Stimulated activated naive CD4-positive, alpha-beta T cell (primary cell): ENCODE measurements at places on chromosomes 2 and 18.

DNA sequence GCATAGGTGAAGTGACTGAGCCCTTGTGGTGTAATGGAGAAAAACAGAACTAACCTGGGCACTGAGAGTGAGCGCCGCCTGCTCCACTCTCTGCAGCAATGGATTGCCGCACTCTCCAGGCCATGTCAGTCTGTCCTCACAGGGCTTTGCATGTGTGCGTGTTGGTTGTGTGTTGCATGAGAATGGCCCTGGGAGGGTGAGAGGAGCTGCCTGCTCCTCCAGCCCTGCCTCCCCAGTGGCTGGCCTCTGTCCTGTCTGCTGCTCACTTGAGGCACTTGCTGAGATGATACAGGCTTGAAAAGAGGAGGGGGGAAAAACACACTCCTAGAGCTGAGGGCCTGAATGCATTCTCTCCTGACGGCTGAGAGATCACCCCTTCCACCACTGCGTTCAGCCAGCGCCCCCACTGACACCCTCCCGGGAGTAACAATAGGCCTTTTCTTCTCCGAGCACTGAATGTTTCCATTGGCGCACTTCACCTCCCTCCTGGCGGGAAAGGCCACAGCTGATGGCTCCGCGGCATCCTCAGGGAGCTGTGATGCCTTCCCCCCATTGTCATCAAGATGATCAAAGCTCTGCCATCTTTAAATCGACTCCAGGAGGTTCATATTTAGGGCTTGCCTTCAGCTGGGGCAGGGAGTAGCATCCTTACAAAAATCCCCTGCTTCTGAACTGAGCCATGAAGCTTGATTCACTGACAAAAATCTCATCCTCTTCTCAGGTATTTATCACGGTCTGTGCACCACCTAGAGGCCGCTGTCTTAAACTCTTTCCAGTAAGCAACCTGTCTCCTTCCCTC, 49.9 kb upstream of the DAPL1 start:
- peak; percentile 20 for DNase-seq

- DNase-seq: no peak
Observed at GRCh38 chr2:10289352-10289751, 13.4 kb upstream of the HPCAL1 start.

- no peak for DNase-seq
Observed at GRCh38 chr2:159073256-159073655, 104.8 kb downstream of the TANC1 start.

DNA sequence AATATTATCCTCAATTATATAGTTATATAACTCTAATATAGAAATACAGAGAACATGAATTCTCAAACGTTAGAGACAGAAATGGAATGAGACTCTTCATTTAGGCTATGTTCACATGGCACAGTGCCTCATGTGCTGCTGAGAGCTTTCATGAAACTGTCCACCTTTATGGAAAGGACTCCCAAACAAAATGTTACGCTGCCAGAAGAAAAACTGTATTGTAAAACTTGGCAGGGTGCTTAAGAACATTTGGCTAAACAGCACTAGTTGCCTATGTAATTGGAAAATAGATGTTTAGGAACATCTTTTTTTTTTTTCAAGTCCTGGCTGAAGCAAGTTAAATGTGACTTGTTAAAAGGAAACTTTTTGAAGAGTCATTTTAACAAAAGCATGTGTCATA, 396.0 kb downstream of the ERBB4 start:
- no peak for DNase-seq

DNA sequence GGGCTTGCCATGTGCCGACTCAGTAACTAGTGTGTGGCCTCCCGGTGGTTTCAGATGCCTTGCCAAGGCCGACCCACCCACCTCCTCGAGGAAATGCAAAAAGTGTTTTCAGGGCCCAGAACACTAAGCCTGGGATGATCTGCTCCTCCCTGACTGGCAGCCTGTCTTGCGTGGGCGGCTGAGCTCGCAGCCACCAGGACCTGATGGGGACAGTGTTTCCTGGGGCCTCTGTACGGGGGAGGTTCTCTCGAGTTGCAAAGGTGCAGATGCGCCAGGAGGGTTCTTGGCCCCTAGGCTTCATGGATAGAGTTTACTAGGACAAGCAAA, 85.2 kb downstream of the GLI2 start:
- no peak for DNase-seq

- no peak for DNase-seq
Observed at GRCh38 chr18:45666006-45666405, 50.7 kb downstream of the SLC14A2 start.

- no peak for DNase-seq
Observed at GRCh38 chr2:40405465-40405864, 46.4 kb downstream of the SLC8A1 start.

DNA sequence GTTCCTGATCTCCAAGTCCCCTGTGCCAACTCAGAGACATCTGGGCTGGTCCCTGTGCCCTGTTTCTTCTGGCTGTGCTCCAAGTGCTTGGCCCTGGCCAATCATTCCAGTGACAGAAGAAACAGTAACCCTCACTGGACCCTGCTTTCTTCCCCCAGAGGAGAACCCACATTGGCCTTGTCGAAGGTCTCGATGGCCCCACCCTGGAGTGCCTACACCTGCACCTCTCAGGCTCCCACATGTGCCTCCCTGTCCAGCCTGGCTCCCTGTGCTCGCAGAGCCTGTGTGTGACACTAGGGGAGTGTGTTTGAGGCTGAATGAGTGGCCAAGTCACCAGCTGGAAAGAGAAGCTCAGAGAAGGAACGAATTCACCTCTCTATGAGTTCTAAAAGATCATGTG, 5.9 kb upstream of the MAL start:
- no peak for DNase-seq

- DNase-seq: no peak
Observed at GRCh38 chr2:189165656-189166380, 13.7 kb downstream of the COL5A2 start.
